Activated naive CD8-positive, alpha-beta T cell treated with anti-CD3 and anti-CD28 coated beads for 36 hours (primary cell): ENCODE measurements at places on chromosomes 6 and 20.

DNA sequence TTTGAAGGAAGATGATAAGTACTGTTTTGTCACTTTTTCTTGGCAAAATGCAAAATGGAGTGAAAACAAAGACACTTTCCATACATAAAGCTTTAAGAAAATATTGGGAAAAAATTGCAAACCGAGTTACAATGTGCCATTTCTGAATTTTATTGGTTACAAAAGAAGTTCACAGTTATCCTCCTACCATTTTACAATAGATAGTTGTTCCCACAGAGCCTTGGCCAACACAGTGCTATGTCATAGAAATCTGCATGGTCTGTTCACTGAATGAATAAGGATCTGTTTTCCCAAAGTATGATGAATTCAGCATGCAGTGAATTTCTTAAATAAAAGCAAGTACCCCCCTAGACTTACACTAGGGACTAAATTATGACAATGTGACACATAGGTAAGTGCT lies 268.2 kb upstream of the POU3F2 start:
- H3K36me3 ChIP-seq, result no peaks in the 10 kb centered on the region
- no peak overlapping the region for H3K27ac ChIP-seq
- DNase-seq, result no peak
- no peaks in the 10 kb centered on the region for H3K4me1 ChIP-seq

DNA sequence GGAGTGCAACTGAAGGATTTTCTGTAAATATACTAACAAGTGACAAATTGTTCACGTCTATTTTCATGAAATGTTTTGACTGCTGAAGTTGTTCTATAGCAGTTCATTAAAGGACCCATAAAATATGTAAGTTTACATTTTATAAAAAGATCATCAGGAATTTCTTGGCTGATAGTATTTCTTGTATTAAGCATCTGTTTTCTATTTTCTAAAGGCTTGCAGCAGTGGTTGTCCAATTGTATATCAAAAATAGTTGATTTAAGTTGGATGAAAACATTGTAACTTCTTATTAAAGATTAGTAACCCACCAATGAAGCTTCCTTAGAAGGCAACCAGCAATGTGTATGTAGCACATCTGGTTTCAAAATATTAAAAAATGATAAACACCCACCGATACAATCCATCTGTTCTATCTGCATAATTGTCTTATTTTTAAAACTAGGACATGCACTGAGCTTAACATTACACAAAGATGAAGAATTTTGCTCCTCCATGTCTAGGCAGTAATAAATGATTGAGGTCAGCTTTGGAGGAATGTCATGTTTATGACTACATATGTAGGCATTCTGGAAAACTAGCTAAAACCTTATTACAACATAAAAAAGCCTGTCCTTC lies 301.3 kb upstream of the TCF21 start:
- H3K4me1 ChIP-seq, result no peaks in the 10 kb centered on the region
- H3K27ac ChIP-seq, result no peak overlapping the region
- no peak overlapping the region for H3K4me3 ChIP-seq

GRCh38 chr6:21164768-21165326 lies 428.7 kb upstream of the SOX4 start:
- H3K36me3 ChIP-seq, result peaks cover 22% of the 10 kb centered on the region
- H3K27me3 ChIP-seq, result no peaks in the 10 kb centered on the region
- no peak for DNase-seq
- no peak overlapping the region for H3K4me3 ChIP-seq
- peaks cover 11% of the 10 kb centered on the region for H3K4me1 ChIP-seq

DNA sequence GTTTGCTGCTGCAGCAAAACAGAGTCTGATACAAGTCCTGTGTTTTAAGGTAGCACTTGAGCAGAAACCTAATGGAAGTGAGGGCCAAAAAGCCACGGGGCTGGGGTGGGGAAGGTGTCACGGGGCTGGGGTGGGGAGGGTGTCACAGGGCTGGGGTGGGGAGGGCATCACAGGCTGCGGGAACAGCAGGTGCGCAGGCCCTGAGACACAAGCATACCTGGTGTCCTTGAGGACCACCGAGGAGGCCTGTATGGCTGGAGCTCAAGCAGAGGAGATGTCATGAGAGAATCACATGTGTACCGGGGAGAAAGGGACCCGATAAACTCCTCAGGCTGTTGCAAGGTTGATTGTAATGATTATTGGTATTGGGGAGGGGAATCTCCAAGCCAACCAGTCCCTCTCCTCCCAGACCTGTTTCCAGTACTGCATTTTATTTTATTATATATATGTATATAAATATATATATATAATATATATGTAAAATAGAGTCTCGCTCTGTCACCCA lies 13.6 kb upstream of the SPO11 start:
- no peaks in the 10 kb centered on the region for H3K36me3 ChIP-seq
- no peak overlapping the region for H3K4me3 ChIP-seq
- no peaks in the 10 kb centered on the region for H3K4me1 ChIP-seq
- H3K27ac ChIP-seq, result no peak overlapping the region
- peaks cover 14% of the 10 kb centered on the region for H3K27me3 ChIP-seq

- no peak overlapping the region for H3K27ac ChIP-seq
- DNase-seq, result no peak
- no peaks in the 10 kb centered on the region for H3K27me3 ChIP-seq
- peaks cover 15% of the 10 kb centered on the region for H3K4me1 ChIP-seq
- no peak overlapping the region for H3K4me3 ChIP-seq
These were observed 61.9 kb downstream of the CDS2 start for GRCh38 chr20:5188736-5189135.

GRCh38 chr6:12849809-12850198 lies 133.2 kb downstream of the PHACTR1 start:
- H3K36me3 ChIP-seq, result no peaks in the 10 kb centered on the region
- no peak for DNase-seq
- no peak overlapping the region for H3K27ac ChIP-seq
- peaks cover 22% of the 10 kb centered on the region for H3K27me3 ChIP-seq

- H3K27me3 ChIP-seq, result no peaks in the 10 kb centered on the region
- peak overlapping the region; percentile 89 for H3K4me3 ChIP-seq
- H3K36me3 ChIP-seq, result peaks cover 4% of the 10 kb centered on the region
- H3K27ac ChIP-seq, result no peak overlapping the region
These were observed 1.7 kb downstream of the PCMT1 start for GRCh38 chr6:149751239-149751638.

DNA sequence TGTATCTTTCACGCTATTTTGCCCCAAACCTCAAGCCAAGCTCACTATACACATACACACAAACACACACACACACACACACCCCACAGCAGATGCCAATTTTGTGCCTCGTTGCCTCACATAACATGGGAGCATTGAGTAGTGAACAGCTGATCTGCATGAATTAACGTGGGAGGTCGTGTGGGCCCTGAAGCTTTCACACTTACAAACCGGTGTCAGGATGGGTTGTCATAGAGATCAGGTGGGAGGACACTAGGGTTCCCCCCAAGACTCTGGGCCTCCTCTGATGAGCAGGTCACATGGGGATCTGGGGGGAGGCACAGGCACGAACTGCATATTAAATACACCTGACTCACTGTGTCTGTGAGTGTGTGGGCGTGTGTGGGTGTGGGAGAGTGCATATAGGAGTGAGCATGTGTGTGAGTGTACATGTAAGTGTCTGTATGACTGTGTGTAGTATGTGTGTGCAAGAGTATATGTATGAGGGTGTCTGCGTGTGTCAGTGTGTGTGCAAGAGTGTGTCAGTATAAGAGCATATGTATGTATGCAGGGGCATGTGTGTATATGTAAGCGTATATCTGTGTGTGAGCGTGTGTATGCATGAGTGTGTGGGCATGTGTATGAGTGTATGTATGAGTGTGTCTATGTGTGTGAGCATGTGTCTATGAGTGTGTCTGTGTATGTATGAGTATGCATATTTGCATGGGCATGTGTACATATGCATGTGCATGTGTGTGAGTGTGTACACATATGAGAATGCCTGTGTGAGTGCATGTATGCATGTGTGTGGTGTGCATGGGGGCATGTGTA lies 370.4 kb downstream of the PREX1 start:
- no peak overlapping the region for H3K4me3 ChIP-seq
- no peaks in the 10 kb centered on the region for H3K36me3 ChIP-seq
- no peak overlapping the region for H3K27ac ChIP-seq
- H3K27me3 ChIP-seq, result peaks cover 3% of the 10 kb centered on the region
- DNase-seq, result no peak

- no peak overlapping the region for H3K4me3 ChIP-seq
- peaks cover 53% of the 10 kb centered on the region for H3K36me3 ChIP-seq
- no peak overlapping the region for H3K27ac ChIP-seq
- DNase-seq, result no peak
- peaks cover 64% of the 10 kb centered on the region for H3K4me1 ChIP-seq
- H3K27me3 ChIP-seq, result no peaks in the 10 kb centered on the region
These were observed 114.7 kb downstream of the THEMIS start for GRCh38 chr6:127786109-127786508.

DNA sequence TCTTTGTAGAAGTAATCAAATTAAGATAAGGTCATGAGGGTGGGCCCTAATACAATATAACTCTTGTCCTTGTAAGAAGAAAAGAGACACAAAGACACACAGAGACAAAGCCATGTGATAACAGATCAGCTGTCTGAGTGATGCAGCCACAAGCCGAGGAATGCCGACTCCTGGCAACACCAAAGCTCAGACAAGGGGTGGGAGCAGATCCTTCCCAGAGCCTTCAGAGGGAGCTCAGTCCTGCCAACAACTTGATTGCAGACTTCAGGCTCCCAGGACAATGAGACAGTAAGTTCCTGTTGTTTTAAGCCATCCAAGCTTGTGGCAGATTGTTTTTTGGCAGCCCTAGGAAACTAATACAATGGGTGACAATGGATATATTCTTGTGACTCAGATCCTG lies 325.0 kb upstream of the AGPAT4 start:
- no peak for DNase-seq
- H3K4me3 ChIP-seq, result no peak overlapping the region
